T-helper 1 cell (primary cell): ENCODE measurements at places on chromosomes 13 and 19.

DNA sequence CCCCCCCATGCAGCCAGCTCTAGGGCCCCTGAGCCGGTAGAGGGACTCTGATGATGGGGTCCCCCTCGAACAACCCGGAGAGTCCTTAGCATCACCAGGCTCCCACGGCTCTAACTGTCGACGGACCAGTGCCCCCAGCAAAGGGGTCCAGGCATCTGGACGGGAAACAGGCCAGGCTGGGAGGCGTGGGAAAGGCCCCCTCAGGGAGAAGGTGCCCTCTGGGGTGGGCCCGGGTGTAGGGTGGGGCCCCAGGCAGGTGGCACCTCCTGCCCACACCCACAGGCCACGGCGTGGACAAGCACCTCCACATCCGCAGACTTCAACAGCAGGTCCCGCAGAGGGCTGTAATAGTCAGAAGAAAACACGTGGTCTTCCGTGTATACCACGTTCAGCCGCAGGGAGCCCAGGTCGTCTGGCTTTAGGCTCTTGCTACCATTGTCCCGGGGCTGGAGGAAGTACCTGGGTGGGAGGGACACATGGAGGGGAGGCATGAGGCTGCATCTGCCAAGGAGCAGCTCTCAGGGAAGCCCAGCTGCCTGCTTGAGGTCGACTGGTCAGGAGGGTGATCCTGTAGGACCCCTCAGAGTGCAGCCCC lies 44.7 kb upstream of the C13orf46 start:
- no peak for DNase-seq

DNA sequence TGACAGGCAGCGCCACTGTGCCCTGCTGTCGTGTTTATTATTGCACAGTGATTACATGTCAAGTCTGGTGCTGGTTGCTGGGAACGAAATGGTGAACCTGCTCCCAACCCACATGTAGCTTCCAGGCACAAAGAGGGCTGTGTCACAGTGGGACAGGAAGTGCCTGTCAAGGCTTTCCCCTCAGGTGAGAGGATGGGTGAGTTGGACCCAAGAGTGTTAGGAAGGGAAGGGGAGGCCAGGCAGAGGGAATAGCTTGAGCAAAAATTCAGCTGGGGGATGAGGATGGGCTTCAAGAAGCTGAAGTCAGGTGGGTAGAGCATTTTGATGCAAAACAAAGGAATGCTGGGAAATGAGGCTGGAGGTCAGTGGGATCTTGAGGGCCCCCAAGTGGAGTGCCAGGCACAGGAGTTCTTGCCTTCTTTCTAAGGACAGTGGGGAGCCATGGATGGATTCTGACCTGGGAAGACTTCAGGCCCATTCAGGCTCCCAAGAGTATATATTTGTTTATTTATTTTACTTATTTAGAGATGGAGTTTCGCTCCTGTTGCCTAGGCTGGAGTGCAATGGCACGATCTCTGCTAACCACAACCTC lies 8.5 kb upstream of the QTRT1 start:
- no peak for DNase-seq

DNA sequence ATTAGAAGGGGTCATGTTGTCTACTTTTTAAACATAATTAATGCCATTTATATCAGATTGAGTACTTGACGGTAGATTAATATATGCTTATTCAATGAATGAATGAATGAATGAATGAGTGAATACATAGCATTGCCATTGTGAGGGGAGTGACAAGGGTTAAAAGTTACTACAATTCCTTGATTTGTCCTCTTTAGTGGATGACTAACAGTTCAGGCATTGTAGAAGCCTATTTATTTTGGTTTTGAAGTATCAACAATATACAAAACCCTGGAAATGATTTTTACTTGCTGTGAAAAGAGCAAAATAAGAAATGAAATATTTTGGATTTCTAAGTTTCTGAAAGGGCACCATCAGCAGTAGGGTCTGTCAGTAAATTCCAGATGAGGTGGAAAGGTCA lies 122.7 kb downstream of the CYSLTR2 start:
- no peak for DNase-seq

DNA sequence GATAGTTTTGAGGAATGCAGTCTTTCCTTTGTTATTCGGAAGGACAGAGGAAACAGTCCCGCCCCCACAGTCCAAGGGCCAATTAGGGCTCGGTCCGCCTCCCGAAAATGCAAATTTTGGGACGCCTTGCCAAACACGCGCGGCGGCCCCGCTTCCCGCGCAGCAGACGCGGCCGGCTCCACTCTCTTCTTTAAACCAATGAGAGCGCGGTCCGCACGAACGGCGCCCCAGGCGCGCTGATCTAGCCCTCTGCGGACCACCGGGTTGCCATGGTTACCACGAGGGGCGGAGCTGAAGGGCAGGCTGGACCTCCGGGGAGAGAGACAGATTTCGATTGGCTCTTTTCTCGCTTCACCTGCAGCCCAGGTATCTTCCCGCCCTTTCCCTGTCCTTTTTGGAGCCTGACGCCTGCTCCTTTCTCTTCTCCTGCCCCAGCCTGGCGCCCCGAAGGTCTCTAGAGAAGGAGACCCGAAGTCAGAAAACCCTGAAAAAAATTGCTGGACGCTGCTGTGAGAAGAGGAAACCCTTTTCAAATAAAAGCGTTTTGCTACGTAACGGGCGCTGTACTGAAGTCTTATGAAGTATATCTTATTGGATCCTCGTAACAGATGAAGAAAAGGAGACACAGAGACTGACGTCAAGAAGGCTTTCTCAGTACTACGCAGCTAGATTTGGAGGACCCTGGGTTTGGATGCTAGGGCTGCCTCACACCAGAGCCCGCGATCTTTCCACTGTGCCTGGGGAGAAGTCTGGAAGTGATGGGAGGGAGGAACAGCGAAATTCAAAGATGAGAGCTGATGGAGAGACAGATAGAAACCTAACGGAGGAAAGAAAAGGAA lies 2.0 kb downstream of the PTH2 start:
- DNase-seq, result no peak

GRCh38 chr19:53507523-53508442 lies 30.2 kb upstream of the ZNF331 start:
- no peak for DNase-seq
